ENCODE measurements at places on chromosomes 3 and 15. TPM values are rescaled to one million over a fixed set of nuclear protein-coding genes. Genes with fewer than 3 reads are reported as not detected.

Gene C3orf20
- total RNA-seq, result 0.17 TPM

Gene CD200
- total RNA-seq, result 50.0 TPM

Gene PEX5L
- total RNA-seq, result not detected

Gene PLCL2
- 19.9 TPM for total RNA-seq

Gene PLSCR2
- total RNA-seq, result not detected

Gene MUC20
- total RNA-seq, result 0.43 TPM

Gene SNX33
- 1.1 TPM for total RNA-seq

Gene TMOD2
- 6.8 TPM for total RNA-seq

Gene SUSD5
- not detected for total RNA-seq
